ENCODE measurements at places on chromosomes 7 and 10.

- no peak for DNase-seq
Observed at GRCh38 chr10:89413398-89413912, 913 bp upstream of the IFIT5 start.

DNA sequence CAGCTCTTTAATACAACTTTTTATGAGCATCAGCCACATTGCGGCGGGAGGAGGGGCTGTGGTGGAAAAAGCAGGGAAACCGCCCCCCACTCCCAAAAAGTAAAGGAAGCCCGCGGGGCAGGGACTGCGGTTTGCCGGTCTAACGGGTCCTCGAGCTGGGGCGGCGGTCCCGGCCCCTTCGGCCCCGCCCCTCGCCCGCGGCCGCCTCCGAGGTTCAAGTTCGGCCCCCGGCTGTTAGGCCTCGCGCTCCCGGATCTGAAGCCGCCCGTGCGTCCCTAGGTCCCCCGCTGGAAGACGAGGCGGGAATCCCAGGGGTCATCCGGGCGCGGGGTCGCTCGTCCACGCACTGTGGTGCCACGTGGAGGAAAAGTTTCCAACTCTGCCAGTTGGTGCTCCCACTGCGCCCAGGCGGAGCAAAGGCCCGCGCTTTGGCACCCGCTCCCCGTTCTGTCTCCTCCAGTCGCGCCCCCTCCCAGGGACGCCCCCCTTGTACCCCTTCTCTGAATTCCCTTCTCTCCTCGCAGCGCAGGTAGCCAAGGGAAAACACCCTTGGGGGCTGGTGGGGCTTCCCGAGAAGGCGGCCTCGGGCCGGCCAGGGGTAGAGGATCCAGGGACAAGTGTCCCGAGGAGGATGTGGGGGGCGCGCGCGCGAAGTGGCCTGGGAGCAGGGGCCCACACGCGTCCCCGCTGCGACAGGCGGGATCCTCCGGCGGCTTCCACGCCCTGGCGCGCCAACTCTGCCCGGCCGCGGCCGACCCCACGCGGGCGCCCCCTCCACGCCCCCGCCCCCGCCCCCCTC is 798 bp upstream of the AUTS2 start:
- DNase-seq: no peak

DNA sequence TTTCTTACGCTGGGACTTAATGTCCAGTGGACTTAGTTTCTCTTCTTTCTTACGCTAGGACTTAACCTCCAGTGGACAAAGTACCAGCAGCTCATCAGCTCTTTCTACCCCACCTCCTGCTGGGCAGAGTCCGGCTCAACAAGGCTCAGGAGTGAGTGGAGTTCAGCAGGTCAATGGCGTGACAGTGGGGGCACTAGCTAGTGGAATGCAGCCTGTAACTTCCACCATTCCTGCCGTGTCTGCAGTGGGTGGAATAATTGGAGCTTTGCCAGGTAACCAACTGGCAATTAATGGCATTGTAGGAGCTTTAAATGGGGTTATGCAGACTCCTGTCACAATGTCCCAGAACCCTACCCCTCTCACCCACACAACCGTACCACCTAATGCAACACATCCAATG is 199.7 kb downstream of the MLLT10 start:
- DNase-seq: no peak

DNA sequence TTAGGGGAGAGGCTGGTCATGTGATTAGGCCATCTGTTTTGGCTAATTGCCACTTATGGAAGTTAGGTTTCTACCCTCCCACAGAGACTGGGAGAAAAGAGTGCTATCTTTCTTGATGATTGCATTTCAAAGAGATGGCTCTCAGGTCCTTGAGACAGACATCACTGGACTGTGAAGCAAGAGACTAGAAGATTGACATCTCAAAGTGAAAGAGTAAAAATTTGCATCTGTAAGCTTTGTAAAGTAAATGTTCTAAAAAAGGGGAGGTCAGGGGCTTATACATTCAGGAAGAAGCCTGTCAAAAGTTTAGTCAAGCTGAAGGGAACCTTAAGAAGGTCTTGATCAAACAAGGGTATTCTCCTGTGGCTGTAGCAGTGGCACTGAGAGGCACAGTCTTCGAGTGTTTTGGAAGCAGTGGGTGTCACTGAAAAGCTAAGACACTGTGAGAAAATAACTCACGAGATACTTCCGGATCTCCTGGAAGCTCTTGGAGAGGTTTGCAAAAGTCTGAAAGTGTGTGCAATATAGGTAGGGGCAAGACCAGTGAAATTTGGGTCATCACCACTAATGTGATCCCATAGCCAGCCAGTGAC is 342.1 kb downstream of the PHF14 start:
- DNase-seq: no peak

DNA sequence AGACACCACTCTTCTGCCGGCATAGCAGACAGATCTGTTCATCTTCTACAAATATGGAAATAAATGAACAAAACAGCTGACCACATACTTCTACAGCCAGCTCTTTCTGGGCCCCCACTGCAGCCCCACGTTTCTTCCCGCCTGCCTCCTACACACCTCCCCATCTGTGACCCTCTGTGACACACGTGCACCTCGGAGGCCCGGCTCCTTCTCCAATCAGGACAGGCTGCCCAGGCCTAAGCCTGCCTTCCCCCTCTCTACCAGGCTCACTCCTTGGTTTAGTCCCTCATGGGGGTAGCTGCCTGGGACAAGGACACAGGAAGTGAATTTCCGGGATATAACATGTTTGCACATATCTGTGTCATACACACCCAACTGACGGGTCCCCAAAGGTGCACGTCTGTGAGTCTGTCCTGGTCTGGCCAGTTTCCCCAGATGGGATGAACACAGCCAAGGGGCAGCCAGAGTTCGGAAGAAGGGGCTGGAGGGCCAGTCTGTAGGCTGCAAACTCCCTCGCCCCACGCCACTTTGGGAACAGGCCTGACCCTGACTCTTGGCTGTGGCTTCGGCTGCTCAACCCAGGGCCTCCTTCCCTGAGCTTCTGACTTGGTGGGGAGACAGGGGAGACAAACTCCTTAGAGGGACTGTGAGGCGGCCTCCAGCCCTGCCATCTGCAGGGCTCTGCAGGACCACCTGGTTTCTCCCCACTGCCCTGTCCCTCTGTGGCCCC is 30.3 kb downstream of the PITRM1 start:
- no peak for DNase-seq

- DNase-seq: peak; percentile 70
Observed at GRCh38 chr10:61749291-61749690, 86.6 kb downstream of the CABCOCO1 start.

DNA sequence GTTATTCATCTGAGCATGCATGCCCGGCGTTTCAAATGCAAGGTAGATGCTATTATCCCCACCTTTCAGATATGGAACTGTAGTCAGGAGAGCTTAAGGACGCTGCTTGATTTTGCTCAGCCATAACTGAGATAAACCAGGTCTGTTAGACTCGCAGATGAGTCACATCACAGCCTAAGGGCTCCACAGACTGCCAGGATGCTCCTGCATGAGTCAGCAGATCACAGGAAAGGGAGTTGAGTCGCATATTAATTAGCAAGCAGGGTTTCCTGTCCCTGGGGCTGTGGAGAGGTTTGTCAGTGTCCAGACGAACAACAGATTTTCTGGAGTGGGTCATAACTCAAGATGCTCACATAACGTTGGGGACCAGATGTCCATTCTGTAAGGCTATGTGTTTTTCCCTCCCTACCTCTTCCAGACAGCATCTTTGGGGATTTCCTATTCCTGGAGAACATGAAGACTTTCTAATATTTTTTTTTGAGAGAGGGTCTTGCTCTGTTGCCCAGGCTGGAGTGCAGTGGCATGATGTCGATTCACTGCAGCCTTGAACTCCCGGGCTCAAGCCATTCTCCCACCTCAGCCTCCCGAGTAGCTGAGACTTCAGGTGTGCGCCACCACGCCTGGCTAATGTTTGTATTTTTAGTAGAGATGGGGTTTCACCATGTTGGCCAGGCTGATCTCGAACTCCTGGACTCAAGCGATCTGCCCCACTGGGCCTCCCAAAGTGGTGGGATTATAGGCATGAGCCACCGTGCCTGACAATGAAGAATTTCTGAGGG is 36.7 kb downstream of the PFKFB3 start:
- DNase-seq: peak; percentile 94

DNA sequence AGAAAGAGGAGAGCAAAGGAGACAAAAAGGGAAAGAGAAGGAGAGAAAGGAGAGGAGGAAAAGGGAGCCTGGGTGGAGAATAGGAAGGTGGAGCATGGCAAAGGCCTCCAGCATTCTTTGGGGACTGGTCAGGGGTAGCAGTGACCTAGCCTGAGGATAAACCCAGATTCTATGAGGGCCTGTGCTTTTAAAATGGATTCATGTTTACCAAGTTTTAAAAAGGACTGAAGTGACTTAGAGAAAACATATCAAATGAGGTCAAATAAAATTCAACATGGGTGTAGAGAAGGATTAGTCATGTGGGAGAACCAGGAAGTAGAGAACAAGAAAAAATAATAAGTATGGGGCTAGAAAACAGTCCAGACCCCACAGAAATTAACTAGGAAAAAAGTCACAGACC is 20.7 kb downstream of the CREB3L2 start:
- DNase-seq: peak; percentile 39

DNA sequence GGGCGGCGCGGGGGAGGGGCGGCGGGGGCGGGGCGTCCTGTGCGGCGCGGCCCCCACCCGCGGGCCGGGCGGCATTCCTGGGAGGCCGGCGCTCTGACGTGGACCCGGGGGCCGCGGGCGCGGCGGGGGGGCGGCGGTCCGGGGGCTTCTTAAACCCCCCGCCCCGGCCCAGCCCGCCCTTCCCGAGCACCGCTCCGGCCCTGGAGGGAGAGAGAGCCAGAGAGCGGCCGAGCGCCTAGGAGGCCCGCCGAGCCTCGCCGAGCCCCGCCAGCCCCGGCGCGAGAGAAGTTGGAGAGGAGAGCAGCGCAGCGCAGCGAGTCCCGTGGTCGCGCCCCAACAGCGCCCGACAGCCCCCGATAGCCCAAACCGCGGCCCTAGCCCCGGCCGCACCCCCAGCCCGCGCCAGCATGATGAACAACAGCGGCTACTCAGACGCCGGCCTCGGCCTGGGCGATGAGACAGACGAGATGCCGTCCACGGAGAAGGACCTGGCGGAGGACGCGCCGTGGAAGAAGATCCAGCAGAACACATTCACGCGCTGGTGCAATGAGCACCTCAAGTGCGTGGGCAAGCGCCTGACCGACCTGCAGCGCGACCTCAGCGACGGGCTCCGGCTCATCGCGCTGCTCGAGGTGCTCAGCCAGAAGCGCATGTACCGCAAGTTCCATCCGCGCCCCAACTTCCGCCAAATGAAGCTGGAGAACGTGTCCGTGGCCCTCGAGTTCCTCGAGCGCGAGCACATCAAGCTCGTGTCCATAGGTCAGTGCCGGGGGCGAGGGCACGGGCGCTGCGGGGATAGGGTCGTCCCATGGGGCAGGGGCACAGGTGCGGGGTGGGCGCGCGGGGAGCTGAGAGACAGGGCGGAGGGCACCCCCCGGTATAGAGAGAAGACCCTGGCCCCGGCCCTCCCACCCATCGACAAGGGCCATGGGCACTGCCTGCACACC is at the start of gene FLNC:
Gene FLNC (plus strand): TSS at position 176 of the 947 bp plus-strand sequence. CDS start 232 bp downstream, at position 408.
- peak; percentile 44 for DNase-seq
